ENCODE measurements at places on chromosomes 12 and 14. TPM values are rescaled to one million over a fixed set of nuclear protein-coding genes. Genes with fewer than 3 reads are reported as not detected.

Gene ESPL1
- 61.2 TPM for total RNA-seq

Gene CLEC9A
- not detected for total RNA-seq

Gene OR6C4
- total RNA-seq = not detected

Gene DIO2
- total RNA-seq = not detected

Gene NANOG
- not detected for total RNA-seq

DNA sequence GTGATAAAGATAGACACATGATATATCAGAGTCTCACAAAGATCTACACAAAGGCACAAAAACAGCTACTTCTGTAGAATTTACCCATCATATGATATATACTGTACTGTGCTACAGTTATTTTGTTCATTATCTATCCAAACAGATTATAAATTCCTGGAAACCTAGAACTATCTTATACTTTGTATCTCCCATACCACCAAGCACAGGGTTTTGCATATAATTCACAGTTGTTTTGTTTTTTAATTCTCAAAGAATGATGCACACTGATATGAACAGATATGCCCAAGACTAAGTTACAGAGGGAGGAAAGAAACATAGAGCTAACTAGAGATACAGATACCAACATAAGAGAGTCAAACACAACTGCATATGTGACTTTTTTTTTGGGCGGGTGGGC is 3.4 kb downstream of the PRKAG1 start:
- DNase-seq = no peak

- no peak for DNase-seq
Observed at GRCh38 chr12:32777691-32778175, 22.0 kb upstream of the YARS2 start.

DNA sequence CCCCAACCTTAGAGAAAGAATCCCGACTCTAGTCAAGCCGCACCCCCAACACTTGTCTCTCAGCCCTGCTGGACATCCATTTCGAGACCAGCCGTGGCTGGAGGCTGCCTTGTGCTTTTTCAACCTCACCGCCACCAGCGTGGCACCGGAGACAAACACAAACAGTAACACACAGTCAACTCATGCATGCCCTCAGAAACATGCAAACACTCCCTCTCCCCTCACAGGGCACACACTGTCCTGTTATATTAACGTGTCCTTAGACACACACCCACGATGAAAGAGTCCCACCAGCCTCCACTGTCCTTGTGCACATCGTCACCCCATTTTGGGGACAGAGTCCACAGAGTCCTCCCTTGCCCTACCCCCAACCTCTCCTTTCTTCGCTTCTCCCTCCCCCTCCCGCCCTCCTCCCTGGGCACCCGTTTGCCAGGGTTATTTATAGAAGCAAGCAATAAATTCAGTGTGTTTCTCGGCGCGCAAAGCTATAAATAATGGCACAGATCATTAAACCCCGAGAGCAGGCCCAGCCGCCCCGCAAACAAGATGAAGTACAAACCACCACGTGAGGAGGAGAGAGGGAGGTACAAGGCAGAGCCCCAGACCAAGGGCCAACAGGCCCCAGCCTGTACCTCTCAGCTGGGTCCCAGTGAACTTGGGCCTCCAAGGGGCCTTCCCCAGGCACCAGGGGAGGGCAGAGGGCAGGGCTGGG is 27.9 kb downstream of the SMUG1 start:
- DNase-seq = no peak

- DNase-seq = no peak
Observed at GRCh38 chr12:98618952-98619351, 25.5 kb downstream of the SLC25A3 start.

GRCh38 chr14:90512329-90512991 is 115.6 kb downstream of the CALM1 start:
- DNase-seq = no peak

- DNase-seq = no peak
Observed at GRCh38 chr12:24944601-24944975, 4.3 kb downstream of the BCAT1 start.

DNA sequence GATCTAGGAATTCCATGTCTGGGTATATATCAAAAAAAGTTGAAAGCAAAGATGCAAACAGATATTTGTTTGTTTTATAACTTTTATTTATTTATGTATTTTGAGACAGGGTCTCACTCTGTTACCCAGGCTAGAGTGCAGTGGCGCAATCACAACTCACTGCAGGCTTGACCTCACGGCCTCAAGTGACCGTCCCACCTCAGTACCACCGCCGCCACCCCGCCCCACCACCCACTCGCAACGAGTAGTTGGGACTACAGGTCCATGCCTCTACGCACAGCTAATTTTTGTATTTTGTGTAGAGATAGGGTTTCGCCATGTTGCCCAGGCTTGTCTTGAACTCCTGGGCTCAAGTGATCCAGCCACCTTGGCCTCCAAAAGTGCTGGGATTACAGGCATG is 66.5 kb upstream of the KTN1 start:
- DNase-seq = no peak

- DNase-seq = no peak
Observed at GRCh38 chr12:132583736-132584135, 26.6 kb downstream of the LRCOL1 start.

DNA sequence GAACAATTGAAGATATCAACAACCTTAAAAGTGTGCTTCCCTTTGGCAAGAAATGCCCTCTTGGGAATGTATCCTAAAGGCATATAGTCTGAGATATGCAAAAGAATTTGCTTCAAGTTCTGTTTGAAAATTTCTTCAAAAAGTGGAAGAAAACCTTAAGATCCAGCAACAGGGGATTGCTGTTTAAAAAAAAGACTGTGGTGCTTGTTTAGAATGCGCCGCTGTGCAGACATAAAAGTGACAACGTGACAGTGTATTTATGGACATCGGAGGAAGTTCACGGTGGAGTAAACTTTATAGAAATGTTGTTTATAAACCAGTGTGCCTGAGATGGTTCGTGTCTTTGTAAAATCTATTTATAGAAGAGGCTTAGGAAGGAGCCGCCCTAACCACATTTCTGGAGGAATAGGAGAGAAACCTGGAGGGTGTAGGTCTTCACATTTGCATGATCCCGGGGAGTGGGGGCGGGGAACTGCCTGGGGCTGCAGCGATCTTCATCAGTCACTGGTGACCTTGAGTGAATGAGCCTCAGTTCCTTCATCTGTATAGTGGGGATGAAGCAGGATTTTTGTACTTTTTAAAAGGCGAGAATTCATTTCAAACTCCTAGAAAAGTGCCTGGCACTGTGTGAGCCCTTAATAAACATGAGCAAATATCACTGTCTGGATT is 27.5 kb downstream of the ADGRD1 start:
- no peak for DNase-seq

GRCh38 chr14:95250936-95251335 is 68.8 kb downstream of the CLMN start:
- DNase-seq = no peak

DNA sequence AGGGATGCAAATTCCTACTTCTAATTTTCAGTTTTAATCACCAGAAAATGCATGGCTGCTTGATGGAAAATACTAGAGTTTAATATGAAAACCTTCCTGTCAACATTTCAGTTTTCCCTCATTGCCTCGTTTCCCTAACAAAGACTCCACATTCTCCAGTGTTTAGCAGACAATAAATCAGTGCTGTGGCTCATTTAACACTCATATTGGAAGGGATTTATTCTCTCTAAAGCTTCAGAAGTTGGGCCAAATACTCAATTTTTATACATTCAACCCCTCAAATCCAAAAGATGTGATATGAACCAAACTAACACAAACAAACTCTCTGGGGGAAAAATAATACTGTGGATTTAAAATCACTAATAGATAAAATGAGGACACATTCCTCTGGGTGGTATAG is 482.5 kb downstream of the FLRT2 start:
- no peak for DNase-seq

All from activated T-helper 1 cell treated with anti-CD3 and anti-CD28 coated beads, Interleukin-12 subunit alpha, Interleukin-12 subunit beta, Interleukin-2, Interleukin-4 antibody, amounts not matched to agents 30 ng/mL and 10 ng/mL and 1 ng/mL, durations not matched to agents 14 hours and 24 hours and 36 hours (primary cell).